ENCODE measurements at places on chromosomes 5 and 9. TPM values are rescaled to one million over a fixed set of nuclear protein-coding genes. Genes with fewer than 3 reads are reported as not detected.

- peak; percentile 62 for DNase-seq
Measured at GRCh38 chr5:132104556-132104955, 31.0 kb downstream of the CSF2 start.

DNA sequence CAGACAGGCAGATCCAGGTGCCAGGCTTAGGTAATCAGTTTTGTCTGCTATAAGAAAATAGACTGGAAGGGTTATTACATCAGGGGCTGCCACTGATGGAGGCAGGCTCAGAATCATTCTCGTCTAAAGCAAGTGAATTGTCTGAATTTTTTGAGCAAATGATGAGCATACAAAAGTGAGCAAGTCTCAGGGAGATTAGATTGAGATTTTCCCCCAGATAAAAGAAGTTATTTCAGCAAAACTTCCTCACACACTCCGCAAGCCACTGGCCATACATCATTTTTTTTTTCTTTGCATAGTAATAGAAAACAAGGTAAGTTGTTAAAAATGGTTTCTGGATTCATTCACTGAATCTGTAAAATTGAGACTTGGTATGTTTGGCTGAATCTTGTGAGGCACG lies 52.9 kb downstream of the ZNF462 start:
- no peak for DNase-seq

DNA sequence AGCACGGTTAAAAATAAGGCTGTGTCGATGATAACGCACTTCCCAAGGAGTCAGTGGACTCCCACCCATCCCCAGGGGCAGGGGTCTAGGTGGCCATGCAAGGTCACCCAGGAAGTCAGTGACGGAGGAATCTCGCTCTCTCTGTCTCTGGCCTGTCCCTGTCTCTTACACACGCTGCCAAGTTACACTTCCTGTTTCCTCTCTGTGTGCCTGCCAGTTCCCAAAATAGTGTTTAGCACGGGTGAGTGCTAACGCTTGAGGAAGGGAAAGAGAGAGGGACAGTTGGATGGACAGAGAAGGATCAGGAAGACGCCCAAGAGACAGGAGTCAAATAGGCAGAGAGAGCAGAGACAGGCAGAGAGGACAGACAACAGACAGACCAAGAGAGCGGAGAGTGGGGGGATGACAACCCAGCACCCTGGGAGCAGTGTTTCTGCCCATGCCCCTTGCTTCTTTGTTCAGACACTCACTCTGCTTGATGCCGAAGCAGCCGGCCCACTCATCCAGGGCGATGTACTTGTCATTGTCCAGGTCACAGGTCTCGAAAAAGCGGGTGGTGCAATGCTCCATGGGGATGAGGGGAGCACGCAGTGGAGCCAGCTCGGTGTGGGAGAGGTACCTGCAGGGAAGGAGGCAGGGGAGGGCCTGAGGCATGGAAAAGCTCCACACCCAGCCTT lies 23.0 kb downstream of the SPARC start:
- no peak for DNase-seq

GRCh38 chr5:21397693-21398092 lies 1409.7 kb upstream of the CDH18 start:
- no peak for DNase-seq

DNA sequence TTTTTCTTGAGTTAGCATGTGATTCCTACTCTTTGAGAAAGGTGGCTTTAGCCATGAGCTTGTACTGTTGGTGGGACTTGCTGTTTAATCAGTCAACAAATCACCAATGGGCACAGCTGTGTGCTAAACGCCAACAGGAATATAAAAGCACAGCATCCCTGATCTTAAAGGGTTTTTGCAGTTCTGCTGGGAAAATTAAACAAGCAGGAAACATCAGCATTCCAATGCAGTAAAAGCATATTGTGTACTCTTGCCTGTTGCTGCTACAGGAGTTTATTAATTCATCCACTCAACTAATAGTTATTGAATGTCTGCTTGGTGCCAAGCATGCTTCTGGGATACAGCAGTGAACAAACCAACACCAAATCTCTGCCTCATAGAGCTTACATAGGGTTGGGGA lies 27.4 kb upstream of the F2RL1 start:
- DNase-seq, result peak; percentile 60

GRCh38 chr5:138650196-138650595 lies 75.0 kb upstream of the HSPA9 start:
- DNase-seq, result no peak

The SURF1 gene
- polyA plus RNA-seq, result 36.8 TPM

The OTP gene
- not detected for polyA plus RNA-seq
